ENCODE measurements at places on chromosomes 16 and 17.

- DNase-seq, result no peak
These were observed 90.5 kb upstream of the HSBP1 start for GRCh38 chr16:83717308-83717707.

DNA sequence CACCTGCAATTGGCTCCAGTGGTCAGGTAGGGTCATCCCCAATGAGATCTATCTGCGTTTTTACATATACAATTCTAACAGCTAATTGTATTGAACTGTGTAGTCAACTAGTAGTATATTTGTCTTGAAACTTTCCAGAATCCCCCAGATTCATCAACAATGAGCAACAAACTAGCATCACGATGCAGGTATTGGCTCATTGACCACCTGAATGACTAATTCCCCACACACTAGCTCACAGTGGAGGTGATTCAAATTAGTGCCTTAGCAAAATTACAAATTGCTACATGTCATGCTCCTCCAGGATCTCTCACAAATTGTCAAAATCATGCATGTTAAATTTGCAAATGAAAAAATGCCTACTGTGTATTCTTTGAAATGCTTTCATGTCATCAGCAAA, 62.8 kb upstream of the MPHOSPH6 start:
- DNase-seq, result no peak

DNA sequence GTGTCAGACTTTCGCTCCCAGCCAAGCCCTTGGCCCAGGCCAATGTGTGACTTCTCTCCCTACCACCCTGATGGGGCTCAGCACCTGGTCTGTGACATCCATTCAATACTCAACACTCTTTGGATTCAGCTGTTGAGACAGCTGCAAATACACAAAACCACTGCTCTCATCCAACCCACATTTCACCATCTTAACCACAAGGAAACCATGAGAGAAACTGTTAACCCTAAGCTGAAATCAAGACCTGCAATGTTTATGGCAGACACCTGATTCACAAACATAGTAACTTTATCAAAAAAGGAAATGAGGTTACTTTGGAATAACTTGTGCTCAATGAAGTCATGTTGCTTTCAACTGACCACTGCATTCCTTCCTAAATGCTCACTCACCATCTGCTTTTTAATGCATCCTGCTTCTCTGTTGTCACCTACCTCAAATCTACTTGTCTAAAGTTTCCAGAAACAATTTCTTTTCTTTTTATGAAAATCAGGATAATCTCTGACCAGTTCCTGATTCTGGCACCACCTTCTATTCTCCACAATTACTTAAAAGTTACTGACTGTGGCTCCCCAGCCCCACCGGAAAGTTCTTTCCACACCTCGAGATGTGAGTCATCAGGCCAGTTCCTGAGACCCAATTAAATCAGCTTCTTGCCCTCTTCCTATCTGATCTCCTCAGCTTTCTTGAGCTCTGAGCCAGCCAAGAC, 88.2 kb downstream of the NOG start:
- DNase-seq, result no peak

GRCh38 chr17:29911641-29912177, 18.3 kb downstream of the SSH2 start:
- DNase-seq, result no peak

GRCh38 chr17:1800240-1800639, 29.5 kb downstream of the SMYD4 start:
- no peak for DNase-seq

GRCh38 chr16:86773354-86773715, 195.0 kb downstream of the FOXL1 start:
- no peak for DNase-seq

- DNase-seq, result no peak
These were observed 163.1 kb upstream of the NOL11 start for GRCh38 chr17:67554634-67555033.

GRCh38 chr16:89084411-89084810, 9.2 kb upstream of the ACSF3 start:
- DNase-seq, result peak; percentile 58

DNA sequence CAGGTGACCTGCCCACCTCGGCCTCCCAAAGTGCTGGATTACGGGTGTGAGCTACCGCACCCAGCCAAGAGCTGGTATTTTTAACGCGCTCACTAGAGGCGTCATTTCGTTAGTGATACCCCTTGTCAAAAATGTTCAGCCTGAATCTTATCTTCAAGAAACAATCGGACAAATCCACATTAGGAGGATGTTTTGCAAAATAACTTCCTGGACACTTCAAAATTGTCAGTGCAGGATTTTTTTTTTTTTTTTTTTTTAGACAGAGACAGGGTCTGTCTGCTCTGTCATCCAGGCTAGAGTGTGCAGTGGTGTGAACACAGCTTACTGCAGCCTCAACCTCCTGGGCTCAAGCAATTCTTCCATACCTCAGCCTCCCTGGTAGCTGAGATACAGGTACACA, 63.0 kb downstream of the RMI2 start:
- no peak for DNase-seq

GRCh38 chr16:10951026-10951425, 6.7 kb downstream of the CLEC16A start:
- DNase-seq, result no peak

- no peak for DNase-seq
These were observed 2.0 kb upstream of the AOC3 start for GRCh38 chr17:42849031-42849430.

DNA sequence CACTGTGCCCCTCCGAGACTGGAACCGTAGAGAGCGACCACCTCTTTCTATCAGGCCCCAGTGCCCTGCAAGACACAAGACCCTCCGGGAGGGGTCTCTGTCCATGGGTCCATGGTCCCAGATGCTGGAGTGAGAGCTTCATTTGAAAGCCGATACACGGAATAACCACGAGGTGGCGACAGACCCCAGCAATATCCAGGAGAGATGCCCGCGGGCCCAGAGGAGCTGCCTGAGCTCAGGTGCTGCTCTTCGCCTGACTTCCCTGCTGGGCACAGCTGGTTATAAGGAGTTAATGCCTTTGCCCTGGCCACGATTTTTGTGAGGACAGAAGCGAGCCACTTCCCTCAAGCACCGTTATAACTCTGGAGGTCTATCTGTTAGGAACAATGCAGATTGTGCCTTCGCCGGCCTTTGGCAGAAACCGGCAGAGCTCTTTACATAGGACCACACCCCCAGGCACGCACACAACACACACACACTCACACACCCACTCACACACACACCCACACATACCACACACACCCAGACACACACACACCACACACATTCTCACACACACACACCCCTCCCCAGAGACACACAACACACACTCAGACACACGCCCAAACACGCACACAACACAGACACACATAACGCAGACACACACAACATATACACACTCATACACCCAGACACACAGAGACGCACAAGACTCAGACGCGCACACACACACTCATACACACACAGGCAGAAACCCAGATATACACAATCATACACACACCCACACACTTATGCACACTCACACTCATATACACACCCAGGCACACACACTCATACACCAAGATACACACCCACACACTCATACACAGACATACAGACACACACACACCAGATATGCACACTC, 436.4 kb downstream of the SOX9 start:
- peak; percentile 12 for DNase-seq

Measured in caudate nucleus (tissue), 63 donors.